ENCODE measurements at places on chromosomes 6 and 20.

- no peak for DNase-seq
Observed at GRCh38 chr20:48824830-48825565, 2.8 kb downstream of the PREX1 start.

- DNase-seq = no peak
Observed at GRCh38 chr6:152142105-152142504, 334.6 kb downstream of the ESR1 start.

DNA sequence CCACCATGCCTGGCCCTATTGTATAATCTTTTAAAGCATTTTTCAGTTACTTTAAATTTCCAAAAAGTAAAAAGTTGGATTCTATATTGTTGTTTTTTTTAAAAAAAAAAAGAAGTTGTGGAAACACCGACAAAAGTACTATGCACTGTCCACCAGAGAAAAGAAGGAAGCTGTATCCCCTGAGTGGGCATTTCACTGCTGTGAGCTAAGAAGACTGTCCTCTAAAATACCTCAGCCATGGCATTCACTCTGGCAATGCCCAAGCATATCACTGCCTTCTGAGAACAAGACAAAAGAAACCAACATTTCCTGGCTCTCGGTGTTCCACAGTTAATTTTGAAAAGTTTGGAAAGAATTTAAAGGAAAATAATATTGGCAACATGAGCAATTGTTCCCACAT, 117.8 kb downstream of the IPCEF1 start:
- no peak for DNase-seq

- no peak for DNase-seq
Observed at GRCh38 chr6:166442131-166442685, 59.5 kb upstream of the MPC1 start.

GRCh38 chr6:45930420-45931040, 85.1 kb downstream of the CLIC5 start:
- peak; percentile 89 for DNase-seq

- no peak for DNase-seq
Observed at GRCh38 chr6:20879121-20879520, 344.9 kb downstream of the CDKAL1 start.

DNA sequence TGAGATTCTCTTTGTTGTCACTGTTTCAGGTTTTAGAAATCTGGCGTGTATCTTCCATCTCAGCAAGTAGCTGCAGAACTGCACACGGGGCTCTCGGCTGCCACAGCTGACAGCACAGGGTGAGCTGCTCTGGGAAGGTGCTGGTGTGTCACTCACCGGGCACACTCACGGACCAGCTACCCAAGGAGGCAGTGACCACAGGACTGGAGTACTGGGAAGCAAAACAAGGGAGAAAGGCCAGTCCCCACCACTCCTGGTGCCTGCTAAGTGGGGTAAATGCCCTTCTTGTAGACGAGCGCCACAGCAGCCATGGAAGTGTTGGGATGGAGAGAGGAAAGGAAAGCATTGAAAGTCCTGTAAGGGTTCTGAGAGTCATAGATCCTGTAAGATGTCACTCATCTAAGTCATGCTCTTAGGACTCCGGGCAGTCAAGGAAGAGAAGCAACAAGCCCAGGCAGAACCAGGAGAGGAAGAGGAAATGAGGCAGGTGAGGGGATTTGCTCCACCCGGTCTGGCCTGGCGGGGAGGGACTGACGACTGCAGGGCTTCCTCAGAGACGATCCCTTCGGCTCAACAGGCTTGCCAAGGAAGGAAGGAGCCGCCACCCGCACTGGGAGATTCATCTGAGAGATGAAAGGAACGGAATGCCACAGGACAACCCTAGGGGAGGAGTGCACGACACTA, 48.1 kb downstream of the PRDM1 start:
- DNase-seq = no peak

DNA sequence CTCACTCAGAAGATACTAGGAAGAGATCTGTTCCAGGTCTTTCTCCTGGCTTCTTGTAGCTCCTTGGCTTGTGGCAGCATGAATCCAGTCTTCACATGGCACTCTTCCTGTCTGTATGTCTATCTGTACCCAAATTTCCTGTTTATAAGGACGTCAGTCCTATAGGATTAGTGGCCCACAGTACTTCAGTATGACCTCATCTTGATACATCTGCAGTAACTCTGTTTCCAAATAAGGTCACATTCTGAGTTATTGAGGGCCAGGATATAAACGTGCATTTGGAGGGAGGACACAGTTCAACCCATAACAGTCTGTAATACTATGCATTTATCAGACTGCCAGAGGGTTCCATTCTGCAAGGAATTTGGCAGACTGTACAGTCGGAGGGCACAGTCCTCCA, 57.6 kb upstream of the DYNLRB1 start:
- DNase-seq = no peak

GRCh38 chr20:63522981-63523611, 2.5 kb downstream of the PPDPF start:
- DNase-seq = no peak

DNA sequence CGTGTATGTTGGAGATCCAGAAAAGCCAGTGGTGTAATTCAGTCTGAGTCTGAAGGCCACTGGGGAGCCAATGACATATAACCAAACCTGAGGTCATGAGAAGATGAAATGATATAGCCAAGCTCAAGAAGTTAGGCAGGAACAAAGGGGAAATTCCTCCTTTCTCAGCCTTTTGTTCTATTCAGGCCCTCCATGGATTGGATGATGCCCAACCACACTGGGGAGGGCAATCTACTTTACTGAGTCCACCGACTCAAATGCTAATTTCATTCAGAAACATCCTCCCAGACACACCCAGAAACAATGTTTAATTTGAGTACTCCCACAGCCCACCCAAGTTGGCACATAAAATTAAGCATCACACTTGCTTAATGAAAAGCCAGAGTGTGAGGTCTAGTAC, 183.6 kb downstream of the GJA1 start:
- no peak for DNase-seq

DNA sequence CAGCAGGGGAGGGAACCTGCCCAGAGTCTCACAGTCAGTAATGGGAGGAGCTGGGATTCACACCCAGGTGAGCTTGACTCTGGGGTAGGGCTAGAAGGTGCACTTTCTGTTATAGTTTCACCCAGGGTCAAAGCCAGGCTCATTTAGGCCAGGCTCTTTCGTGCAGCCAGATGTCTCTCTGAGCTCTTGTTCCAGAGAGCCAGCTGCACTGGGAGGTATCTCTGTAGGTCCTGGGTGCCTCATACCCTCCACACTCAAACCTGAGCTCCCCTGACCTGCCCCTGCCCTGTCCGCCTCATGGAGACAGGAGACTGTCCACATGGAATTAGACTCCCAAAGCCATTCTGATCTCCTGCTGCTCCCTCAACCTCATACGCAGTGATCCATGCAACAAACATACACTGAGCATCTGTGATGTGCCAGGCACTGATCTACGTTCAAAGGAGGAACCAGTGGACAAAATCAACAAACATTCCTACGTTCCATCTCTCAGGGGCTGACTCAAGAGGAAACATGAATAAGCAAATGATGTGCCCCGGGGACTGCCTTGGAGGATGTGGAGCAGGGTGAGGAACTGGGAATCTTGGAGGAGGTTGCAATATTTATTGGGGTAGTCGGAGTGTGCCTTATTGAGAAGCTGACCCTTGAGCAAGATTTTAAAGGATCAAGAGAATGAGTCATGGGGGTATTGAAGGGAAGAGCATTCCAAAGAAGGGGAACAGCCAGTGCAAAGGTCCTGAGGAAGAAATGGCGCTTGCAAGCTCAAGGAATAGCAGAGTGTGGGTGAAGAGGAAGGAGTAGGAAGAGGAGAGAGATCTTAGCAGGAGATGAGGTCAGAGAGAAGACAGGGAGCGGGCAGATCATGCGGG, 71.3 kb upstream of the TOX2 start:
- DNase-seq = peak; percentile 46

DNA sequence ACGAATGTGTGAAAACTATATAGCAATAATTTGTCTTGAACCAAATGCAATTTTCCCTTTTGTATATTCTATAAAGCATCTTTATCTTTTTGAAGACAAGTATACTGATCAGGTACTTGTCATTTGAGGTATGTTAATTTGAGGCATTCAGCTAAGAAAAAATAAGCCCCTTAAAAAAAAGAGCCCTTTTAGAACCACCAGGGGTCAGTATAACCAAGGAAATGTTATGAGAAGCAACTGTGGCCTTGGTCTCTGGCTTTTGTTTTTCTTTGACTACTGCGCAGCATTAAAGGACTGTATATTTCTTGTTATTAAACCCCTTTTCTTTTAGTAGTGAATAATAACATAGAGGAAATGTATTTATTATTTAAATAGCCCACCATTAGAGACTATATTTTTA, 43.1 kb downstream of the CD109 start:
- DNase-seq = no peak

- DNase-seq = no peak
Observed at GRCh38 chr6:43724354-43724753, 36.8 kb upstream of the MRPS18A start.

DNA sequence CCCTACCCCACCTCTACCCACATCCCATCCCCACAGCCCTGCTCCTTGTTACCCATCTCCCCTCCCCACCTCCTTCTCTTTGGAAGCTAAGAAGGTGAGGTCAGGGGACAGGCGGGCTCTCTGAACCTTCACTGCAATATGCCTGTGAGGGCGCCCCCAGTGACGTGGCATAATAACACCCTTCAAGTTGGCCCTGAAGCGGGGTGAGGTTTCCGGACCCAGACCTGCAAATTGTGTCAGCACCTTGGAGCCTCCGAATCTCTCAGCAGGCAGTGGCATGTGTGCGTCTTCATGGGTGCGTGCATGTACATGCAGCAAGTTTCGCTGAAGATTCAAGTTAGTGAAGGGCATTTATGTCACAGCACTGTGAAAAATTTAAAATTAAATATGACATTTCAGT, 114.6 kb downstream of the SOBP start:
- DNase-seq = no peak

- DNase-seq = no peak
Observed at GRCh38 chr6:36822506-36823269, 16.6 kb downstream of the CPNE5 start.

- no peak for DNase-seq
Observed at GRCh38 chr6:13252790-13253189, 75.5 kb downstream of the TBC1D7 start.

DNA sequence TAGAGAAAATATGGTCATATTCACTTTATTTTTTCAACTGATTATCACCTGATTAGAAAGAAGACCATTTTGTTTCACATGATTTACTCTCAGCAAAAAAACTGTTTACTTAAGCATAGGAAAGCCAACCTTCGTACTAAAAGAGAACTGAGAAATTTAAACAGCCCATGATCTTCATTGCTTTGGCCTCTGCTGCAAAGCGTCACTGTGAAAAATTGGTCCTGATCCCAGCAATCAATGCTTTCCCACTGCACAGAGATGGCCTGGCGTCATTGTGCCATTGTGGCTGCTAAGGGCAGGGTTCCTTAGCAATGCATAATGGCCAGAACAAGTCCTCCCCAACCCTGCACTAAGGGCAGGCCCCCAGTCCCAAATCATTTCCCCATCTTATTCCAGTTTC, 19.9 kb upstream of the THEMIS start:
- no peak for DNase-seq

DNA sequence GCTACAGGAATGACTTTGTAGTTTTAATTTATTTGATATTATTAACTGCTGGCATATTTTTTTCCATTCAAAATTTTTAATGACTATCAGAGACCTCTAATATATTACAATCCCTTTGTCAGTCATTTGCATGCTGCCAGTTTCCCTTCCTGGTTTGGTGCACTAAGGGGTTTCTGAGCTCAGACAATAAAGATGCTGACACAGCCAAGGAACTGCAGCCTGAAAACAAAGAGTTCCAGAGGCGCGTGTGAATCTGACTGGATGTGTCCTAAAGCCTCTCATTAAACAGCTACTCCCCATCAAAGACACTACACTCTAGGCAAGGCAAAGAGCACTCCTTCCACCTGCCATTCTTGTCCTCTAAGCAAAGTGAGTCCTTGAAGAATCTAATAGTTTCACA, 116.8 kb upstream of the DST start:
- no peak for DNase-seq

- peak; percentile 95 for DNase-seq
Observed at GRCh38 chr6:3990692-3991491, 88.0 kb downstream of the FAM217A start.

- DNase-seq = no peak
Observed at GRCh38 chr6:138092686-138093085, 14.5 kb downstream of the PERP start.

GRCh38 chr6:71252960-71253359, 35.7 kb upstream of the OGFRL1 start:
- DNase-seq = no peak

GRCh38 chr20:34410336-34410735, 47.3 kb downstream of the ITCH start:
- no peak for DNase-seq

DNA sequence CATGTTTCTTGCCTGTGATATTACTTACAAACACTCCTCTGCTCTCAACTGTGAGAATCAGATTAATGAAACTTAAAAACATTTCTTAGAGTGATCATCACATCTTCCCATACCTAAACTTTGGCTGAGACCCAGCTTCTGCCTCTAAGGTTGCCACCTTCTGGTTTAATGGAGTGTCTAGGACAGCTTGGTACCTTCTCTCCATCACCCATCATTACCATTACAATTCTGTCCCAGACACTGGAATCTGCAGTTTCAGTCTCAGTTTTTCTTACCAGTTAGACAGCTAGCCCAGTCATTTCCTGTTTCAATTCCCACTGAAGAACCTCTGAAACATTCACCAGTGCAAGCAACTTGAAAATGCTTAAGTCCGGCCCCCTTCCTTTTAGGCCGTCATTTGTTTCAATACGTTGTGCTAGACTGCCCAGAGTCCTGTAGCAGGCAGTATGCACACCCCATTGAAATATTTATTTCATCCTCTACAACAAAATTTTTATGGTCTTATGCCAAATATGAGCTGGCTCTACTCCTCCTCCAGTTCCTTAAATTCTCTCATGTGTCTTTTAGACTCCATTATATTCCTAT, 107.0 kb upstream of the FOXO3 start:
- no peak for DNase-seq

GRCh38 chr6:81289229-81289628, 463.3 kb downstream of the TENT5A start:
- DNase-seq = no peak

DNA sequence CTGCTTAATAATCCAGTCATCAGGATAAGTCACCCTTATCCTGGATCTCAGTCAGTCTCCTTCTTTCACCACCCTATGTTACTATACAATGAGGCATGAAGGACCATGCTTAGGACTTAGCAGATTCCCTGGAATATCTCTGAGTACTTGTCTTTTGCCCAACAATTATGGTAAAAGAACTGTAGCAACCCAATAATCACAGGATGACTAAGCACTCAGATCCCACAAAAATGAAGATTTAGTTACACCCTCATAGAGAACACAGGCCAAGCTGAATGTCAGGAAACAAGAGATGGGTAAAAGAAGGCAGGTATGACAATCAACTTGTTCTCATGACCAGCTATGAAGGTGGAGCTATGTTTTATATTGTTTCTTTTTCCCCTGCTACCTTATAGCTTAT, 91.4 kb downstream of the EDN1 start:
- no peak for DNase-seq

DNA sequence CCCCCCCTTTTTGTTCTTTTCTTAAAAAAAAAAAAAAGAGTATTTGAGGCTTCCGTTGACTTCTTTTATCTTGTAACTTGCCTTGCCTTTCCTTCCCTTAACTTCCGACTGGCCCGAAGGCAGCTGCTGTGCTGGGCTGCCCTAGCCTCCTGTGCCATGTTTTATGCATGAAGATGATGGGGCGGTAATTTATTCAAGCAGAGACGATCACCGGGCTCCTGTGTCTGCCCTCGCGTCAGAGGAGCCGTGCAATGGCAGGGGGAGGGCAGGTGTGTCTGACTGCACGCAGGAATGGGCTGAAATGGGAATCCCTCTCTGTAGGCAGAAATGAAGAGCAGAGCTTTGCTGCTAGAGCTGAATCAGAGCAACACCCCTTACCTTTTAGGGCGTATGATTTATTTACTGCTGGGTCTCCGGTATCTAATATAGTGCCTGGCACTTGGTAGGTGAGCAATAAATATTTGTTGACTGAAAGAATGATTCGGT, 106.3 kb upstream of the RIPOR2 start:
- DNase-seq = no peak

Measured in osteocyte (in vitro differentiated cells).